CD4-positive, alpha-beta T cell treated with Interleukin-4 for 4 hours (primary cell): ENCODE measurements at places on chromosomes 13 and 19.

DNA sequence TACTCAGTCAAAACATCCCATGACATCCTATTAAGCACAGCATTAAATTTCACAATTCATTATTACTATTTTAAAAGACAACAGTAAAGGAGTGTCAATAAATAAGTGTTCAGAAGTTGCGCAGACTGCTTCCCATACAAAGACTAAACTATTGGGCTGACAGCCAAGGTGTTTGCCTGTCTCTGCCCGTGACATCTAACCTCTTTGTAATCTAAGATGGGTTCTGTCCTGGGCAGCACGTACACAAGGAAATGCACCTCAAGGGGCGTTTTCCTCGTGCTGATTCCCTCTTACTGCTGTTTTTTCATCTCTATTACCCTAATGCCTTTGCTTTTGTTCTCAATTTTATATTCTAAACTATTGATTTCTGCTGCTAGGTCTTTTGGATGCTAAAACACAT lies 216.3 kb downstream of the NHLRC3 start:
- no peak for DNase-seq

GRCh38 chr13:39913339-39913738 lies 257.9 kb downstream of the COG6 start:
- no peak for DNase-seq

GRCh38 chr13:111043575-111043982 lies 71.5 kb upstream of the ARHGEF7 start:
- DNase-seq, result no peak

DNA sequence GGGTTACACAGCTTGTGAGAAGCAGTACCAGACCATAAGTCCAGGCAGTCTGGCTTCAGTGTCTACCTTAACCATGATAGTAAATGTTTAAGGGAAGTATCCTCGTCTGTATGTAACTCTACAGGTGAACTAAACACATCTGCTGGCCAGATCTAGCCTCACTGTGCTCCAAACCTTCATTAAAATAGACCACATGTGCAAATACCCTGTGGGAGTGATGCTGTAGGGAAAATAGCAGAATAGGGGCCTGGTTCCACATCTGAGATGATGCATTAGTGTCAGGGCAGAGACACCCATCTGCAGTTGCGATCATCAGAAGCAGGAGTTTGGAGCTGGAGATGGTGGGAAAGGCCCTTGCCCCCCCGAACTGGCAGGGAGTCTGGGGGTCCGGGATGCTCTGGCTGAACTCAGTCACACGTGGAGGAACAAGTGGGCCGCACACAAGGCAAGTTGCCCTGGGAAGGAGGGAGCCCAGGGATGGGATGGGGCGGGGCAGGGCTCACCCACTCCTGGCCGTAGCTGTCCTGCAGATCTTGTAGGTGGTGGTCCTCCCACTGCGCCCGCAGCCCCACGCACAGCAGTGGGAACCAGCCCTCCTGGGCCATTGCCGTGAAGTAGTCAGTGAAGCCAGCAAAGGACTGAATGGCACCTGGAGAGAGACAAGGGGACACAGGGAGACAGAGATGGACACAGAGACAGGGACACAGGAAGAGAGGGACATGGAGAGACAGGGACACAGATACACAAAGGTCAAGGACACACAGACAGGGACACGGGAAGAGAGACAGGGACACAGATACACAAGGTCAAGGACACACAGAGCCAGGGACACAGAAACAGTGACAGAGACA lies 7.3 kb downstream of the TMEM147 start:
- DNase-seq, result no peak
